ENCODE measurements at places on chromosomes 2 and 18. TPM values are rescaled to one million over a fixed set of nuclear protein-coding genes. Genes with fewer than 3 reads are reported as not detected.
A peak's percentile ranks its signal among the peaks of the same experiment; 100 is the strongest.

GRCh38 chr18:6734726-6735430, 5.4 kb downstream of the ARHGAP28 start:
- DNase-seq: no peak

PROC gene
- total RNA-seq: not detected

- DNase-seq: no peak
Observed at GRCh38 chr18:74084184-74084855, 63.3 kb downstream of the FBXO15 start.

DNA sequence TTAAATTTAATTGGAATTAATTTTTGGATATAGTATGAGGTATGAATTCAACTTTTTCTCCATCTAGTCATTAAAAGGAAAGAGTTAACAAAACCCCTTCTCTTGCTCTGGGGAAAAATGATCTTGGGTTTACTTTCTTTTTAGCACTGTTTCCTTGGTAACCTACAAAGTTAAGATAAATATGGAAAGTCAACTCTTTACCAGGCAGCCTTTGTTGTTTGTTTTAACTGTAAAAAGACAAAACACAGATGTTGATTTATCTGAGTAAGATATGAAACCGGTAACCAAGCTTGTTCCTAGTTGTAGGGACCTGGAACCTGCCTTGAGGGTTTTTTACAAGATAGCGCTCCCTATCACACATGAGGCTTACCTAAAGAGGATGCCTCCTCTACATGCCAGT, 10.1 kb upstream of the SANBR start:
- DNase-seq: no peak

GRCh38 chr2:36702781-36703180, 6.3 kb downstream of the VIT start:
- no peak for DNase-seq

- DNase-seq: peak; percentile 71
Observed at GRCh38 chr2:152036611-152037469, 62.0 kb downstream of the CACNB4 start.

PLCL1 gene
- total RNA-seq: 13.6 TPM

EVX2 gene
- not detected for total RNA-seq

- no peak for DNase-seq
Observed at GRCh38 chr2:181725476-181725875, 45.2 kb upstream of the NEUROD1 start.

GRCh38 chr2:37775908-37776250, 104.4 kb upstream of the CDC42EP3 start:
- DNase-seq: no peak

MYOM1 gene
- 0.49 TPM for total RNA-seq

DNA sequence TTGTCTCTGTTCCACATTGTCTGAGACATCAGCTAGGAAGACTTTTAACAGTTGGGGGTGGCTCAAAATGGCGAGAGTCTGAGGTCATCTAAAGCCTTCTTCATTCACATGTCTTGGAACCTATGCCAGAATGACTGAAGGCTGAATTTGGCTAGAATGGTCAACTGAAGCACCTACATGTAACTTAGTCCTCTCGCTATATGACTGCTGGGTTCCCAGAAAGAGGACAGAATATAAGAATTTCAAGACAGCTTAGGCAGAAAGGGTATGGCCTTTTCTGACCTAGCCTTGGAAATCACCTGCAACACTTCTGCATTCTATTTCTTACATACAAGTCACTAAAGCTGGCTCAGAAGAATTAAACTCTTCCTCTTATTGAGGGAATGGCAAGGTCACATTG, 75.6 kb upstream of the OTX1 start:
- no peak for DNase-seq

GRCh38 chr18:12318334-12318697, 10.3 kb downstream of the TUBB6 start:
- DNase-seq: no peak

SAP130 gene
- total RNA-seq: 39.4 TPM

GRCh38 chr2:48527226-48527885, 2.6 kb upstream of the STON1 start:
- DNase-seq: no peak

- DNase-seq: no peak
Observed at GRCh38 chr2:198809976-198810375, 647.8 kb downstream of the SATB2 start.

GRCh38 chr18:2985628-2986027, 27.3 kb downstream of the LPIN2 start:
- no peak for DNase-seq

SPATA3 gene
- not detected for total RNA-seq

DNA sequence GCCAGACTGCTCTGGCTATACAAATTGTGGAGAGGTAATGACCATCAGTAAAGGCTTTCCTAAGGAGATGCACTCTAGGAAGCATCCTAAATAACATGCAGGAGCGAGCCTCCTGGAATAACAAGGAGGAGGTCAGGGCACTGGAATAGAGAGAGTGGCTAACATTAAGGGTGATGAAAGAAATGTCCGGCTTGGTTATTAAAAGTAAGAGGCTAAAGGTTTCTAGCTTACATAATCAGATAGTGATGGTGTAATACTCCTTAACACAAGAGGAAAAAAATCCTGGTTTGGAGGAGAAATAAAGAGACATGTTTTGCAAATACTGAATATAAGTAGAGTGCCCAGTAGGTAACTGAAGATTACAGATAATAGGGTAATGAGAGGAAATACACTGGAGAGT, 365.7 kb downstream of the ZEB2 start:
- no peak for DNase-seq

GRCh38 chr2:217846321-217846743, 156.5 kb downstream of the TNS1 start:
- no peak for DNase-seq

DNA sequence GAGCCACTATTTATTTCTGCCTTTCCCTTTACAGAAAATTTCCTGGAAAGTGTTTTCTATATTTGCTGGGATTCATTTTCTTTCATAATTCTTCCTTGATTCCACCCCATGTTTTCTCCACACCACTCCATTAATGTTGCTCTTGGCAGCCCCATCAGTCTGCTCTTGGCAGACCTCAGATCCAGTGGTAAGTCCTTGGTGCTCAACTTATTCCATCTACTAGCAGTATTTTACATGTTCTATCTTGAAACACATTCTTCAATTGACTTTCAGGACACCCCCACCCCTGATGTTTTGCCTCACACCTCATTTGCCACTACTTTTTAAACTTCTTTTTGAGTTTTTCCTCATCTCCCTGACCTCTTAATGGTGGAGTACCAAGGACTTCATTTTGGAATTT, 65.0 kb downstream of the HNMT start:
- no peak for DNase-seq

SH3RF3 gene
- 12.8 TPM for total RNA-seq

DNA sequence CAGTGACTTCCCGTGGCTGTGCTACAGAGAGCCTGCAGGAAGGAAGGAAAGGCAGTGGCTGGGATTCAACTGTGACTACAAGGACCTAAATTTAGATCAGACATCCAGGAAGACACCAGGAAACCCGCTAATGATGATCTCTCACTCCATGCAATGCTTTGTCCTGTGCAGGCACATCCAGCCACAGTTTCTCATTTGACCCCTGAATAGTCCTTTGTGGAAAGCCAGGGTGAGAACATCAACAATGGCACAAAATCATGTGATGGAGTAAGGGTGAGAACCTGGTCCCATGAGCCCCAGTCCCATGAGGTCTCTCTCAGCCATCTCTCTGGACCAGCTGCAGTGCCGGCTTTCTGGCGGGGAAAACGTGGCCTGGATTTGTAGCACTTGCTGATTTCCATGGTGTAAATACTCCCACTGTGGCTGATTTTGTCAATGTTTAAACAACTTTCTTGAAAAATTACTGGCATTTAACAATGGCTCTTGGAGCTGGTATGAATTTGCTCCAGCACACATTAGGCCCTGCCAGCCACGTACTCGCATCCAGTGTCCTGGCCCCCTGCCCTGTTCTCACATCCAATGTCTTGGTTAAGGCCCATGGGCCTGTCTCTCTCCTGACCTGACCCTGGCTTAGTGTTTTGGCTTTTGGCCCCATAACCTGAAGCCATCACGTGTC, 159.0 kb upstream of the HAAO start:
- DNase-seq: no peak

DNA sequence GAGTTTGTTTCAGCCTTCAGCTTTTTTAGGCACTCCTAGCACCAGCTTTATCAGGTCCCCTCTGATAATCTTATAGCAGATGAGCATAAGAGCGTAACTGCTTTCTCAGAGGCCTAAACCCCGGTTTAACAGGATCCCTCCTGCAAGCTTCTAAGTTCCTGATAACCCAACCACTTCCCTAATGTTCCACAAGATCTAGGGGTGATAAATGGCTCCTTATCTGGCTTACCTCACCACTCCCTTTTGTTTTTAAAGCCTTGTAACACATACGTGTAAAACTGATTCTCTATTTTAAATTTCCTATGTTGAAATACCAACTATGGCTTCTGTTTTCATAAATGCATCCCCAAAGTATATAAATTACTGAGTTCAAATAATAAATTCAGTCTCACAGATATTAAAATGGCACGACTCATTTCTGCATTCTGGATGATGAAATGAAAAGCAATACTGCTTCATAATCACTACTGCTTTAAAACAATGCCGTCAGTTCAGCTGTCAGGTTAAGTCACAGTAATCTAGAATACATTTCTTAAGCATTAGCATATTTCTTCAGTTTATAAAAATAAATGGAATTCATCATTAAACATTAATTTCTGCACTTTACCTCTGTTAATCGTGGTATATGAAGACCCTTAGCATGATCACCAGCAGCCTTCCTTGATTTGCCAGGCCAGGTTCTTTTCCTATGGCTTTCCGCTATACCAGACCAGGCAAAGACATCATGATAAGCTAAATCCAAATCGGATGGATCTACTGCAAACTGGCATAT, 126.3 kb downstream of the C2orf74 start:
- DNase-seq: no peak

- DNase-seq: peak; percentile 50
Observed at GRCh38 chr18:45839414-45840395, 14.2 kb downstream of the SIGLEC15 start.

DNA sequence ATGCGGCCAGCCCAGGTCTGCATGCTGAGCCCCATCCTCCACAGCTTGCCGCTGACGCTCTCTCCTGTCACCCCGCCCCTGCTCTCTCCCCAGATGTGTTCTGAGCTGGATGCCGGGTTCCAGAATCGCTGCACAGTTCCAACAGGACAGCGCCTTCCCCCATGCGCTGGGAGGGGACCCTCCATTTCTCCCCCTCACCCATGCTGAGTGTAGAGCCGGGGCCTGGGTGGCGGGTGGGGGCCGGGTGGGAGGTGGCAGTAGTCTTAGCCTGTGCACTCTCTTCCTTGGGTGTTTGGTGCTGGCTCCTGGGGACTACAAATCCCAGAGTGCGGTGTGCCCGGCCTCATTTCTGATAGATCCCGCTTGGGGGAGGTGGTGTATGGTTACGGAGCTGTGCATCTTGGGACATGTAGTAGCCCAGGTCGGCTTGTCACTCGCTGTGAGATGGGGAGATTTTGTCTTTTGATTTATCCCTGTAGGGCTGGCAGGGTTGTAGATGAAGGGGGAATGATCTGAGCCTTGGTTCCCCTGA, 6.8 kb downstream of the DNAJB2 start:
- no peak for DNase-seq

DNA sequence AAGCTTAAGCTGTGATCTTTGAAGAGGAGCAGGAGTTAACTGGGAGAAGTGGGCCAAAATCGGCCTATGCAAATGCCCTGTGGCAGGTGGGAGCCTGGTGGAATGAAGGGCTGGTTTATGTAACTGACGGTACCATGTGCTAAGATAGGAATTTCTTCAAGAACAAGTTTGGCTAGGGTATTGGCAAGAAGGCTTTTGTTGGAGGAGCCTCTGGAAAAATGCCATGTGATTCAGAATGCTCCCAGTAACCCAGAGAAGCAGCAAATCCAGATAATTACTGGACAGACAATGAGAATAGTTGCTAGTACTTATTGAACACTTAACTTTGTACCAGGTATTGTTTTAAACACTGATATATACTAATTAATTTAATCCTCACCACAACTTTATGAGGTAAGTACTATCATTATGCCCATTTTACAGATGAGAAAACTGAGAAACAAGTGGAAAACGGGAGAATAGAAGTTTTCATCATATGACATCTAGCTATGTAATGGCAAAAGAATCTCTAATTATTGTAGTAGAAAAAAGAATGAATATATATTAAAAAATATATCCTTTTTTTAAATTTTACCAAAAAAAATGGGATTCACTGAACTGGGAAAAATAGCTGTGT, 9.1 kb upstream of the FAM124B start:
- no peak for DNase-seq

SERPINB12 gene
- total RNA-seq: not detected

- peak; percentile 19 for DNase-seq
Observed at GRCh38 chr2:144379851-144380311, 140.0 kb downstream of the ZEB2 start.

DNA sequence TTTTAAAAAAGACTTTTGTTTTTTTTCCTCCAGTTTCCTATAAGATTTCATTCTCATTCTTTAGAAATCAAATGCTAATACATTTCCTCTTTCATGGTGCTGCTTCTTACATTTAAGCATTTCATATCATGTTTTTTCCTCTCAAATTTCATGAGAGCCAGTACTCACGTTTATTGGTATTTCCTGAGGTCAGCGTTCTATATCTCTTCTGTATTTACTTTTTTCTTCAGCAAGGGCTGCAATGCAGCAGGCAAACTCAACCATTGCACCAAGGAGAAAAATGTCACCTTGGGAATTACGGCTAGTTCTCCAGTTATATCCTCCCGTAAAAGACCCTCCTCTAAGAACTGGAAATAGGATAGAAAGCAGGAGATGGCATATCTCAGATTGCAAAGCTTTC, 32.4 kb downstream of the UPP2 start:
- DNase-seq: no peak

DNA sequence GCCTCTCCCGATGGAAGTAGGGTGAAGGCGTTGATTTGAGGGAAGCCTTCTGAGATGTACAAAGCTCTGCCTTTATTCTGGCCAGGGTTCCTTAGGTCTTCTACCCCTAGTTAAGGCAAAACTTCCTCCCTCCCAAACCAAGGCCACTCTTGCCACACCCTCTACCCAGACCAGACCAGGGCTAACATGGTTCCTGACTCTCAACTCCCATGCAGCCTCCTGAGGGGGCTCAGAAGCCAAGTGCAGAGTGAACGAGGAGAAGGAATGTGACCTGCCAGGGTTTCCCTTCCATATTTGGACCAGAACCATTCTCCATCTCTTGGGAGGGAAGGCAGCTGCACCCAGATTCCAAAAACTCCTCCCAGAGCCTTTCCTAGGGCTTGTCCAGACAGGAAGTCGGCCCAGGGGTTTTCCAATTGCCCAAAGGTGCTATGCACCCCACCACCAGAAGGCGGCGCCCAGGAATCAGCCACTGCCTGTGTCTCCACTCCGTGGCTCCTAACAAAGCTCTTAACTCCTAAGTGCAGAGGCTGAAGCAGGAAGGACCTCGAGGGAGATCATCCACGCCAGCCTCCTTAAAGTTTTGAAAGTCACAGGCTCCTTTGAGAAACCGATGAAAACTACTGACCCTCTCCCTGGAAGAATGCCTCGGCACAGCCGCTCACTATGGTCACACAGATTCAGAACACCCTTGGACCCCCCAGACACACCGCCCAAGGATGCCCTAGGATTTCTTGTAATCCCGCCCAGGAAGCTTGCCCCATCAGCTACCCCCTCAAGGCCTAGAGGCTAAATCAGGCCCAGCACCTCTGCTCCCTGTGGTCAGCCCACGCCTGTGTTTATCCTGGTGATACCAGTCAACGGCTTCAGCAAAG, 157.8 kb downstream of the SMAD2 start:
- DNase-seq: peak; percentile 84

BOLL gene
- total RNA-seq: not detected

All from endothelial cell (in vitro differentiated cells).